ENCODE measurements at places on chromosomes 11 and 22.

GRCh38 chr11:95514416-95515110 is 275.0 kb downstream of the FAM76B start:
- no peak for DNase-seq

DNA sequence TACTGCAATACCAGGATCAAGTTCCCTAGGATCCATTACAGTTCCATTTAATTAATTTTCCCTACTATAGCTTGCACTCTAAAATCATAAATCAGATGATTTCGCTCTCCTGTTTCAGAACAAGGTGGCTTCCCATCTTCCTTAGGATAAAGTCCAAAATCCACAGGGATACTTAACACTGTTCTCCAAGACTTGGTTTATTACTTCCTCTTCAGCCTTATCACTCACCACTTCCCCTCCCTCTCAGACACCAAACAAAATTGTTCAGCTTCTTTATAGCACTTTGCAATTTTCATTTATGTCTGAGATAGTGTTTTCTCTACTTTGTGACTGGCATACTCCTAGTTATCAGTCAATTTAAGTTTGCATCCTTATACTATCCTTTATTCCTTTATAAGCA is 124.6 kb downstream of the GRIA4 start:
- no peak for DNase-seq

GRCh38 chr11:134294664-134295063 is 18.5 kb downstream of the GLB1L3 start:
- DNase-seq = no peak

- no peak for DNase-seq
Measured at GRCh38 chr11:98600103-98600502, 420.6 kb upstream of the CNTN5 start.

GRCh38 chr11:444396-445144 is 2.8 kb upstream of the ANO9 start:
- no peak for DNase-seq

- DNase-seq = no peak
Measured at GRCh38 chr11:2575591-2576051, 124.2 kb downstream of the KCNQ1OT1 start.

DNA sequence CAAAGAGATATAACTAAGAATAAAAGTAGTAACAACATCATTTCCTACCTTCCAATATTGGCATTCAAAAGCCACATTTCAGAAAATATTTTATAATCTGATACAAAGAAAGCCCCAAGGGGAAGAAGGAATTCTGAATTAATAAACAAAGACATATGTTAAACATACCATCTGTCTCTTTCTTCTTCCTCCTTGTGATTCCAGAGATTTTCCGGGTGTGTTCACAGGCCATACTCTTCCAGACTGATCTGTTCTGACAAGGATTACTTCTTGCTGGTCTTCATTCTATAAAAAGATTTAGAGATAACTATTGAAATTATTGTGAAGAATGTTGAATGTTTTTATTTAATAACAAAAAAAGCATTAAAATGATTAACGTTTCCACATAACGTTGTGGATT is 65.0 kb downstream of the CWF19L2 start:
- DNase-seq = no peak

GRCh38 chr11:14386895-14387480 is 28.0 kb upstream of the RRAS2 start:
- no peak for DNase-seq

GRCh38 chr11:35153280-35153679 is 14.3 kb downstream of the CD44 start:
- DNase-seq = no peak

- DNase-seq = no peak
Measured at GRCh38 chr11:22879630-22880029, 19.4 kb upstream of the CCDC179 start.

DNA sequence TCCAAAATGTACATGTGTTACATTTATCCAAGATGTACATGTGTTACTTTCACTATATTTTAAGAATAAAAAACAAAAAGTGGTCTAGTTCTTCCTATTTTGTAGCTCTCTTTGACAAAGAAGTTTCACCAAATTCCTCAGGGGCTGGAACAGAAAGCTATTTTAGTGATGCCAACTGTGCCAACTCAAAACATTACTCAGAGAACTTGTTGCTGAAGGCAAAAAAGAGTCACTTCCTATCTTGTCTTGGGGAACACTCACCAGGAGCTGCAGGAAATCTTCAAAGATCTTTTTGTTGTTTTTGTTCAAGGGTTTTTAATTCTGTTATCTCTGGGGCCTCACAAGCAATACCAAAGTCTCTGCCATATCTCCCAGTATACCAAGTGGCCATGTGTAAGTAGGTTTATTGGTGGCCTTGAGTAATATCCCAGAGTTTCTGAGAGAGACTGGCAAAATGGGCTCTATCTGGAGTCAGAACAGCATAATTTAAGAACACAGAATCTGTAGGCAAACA is 13.6 kb upstream of the EED start:
- no peak for DNase-seq

GRCh38 chr11:102553835-102554282 is 23.3 kb upstream of the MMP7 start:
- DNase-seq = no peak

DNA sequence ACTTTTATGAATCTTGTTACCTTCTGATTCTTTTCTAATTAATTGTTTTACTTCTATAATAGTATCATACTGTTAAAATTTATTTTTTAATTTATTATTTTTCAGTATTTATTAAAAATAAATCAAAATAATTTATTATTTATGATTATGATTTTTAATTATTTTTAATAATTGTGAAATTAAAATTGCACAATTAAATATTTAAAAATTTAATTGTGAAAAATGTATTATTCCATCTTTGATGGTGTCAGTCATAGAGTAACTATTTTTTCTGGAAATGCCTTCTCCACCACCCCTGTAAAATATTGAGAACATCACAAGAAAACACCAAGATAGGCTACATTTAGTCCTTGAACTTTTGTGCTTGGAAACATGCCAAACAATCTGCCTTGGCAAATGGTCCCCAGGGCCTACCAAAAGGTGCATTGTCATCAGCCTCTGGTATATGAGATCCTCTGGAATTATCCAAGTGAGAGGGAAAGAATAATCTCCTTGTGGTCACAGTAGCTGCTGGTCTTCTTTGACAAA is at the start of gene OR8H2:
Gene OR8H2, plus strand, starts transcription at position 478 of the 528 bp plus-strand sequence. CDS start 1,356 bp downstream, outside the sequence.
- DNase-seq = no peak

- no peak for DNase-seq
Measured at GRCh38 chr11:73759610-73760134, 1.2 kb downstream of the RAB6A start.

DNA sequence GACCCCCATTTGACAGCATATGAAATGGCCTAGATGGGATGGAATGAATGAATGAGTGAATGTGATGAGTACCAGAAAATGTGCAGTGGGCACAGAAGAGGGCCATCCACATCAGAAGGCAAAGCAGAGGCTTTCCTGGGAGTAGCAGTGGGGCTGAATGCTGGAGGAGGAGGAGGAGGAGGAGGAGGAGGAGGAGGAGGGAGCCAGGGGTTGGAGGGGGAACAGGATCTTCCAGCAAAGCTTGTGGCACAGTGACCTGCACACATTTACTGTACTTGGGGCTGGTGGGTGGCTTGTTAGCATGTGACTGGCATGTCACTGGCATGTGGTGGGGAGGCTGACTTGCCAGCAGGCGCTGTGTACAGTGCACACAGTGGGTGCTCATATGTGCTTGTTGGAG is 9.5 kb downstream of the SEPTIN3 start:
- DNase-seq = no peak

GRCh38 chr11:128250482-128250881 is 336.9 kb downstream of the ETS1 start:
- DNase-seq = no peak

- DNase-seq = peak; percentile 41
Measured at GRCh38 chr11:123580557-123581275, 73.7 kb downstream of the SCN3B start.

DNA sequence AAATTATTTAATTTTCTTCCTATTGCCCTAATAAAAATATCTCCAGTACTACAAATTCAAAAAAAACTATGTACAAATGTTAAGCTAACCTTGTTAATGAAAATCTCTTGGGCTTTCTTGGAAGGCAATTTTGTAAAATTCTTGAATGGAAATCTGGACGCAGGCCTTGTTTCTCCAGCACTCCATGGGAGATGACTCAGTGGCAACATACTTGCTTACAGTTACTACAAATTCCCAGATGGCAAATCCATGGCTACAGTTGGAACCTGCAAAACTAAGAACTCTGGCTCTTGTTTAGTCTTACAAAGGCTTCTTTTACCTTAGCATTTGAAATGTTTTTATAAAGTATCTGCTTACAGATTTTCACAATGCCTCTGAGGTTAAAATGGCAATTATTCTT is 725.2 kb downstream of the DLG2 start:
- DNase-seq = no peak

GRCh38 chr11:9571071-9571762 is 2.3 kb upstream of the WEE1 start:
- no peak for DNase-seq

- DNase-seq = no peak
Measured at GRCh38 chr22:35033635-35034296, 32.2 kb upstream of the ISX start.

GRCh38 chr11:60116996-60117790 is 28.7 kb downstream of the MS4A2 start:
- DNase-seq = no peak

DNA sequence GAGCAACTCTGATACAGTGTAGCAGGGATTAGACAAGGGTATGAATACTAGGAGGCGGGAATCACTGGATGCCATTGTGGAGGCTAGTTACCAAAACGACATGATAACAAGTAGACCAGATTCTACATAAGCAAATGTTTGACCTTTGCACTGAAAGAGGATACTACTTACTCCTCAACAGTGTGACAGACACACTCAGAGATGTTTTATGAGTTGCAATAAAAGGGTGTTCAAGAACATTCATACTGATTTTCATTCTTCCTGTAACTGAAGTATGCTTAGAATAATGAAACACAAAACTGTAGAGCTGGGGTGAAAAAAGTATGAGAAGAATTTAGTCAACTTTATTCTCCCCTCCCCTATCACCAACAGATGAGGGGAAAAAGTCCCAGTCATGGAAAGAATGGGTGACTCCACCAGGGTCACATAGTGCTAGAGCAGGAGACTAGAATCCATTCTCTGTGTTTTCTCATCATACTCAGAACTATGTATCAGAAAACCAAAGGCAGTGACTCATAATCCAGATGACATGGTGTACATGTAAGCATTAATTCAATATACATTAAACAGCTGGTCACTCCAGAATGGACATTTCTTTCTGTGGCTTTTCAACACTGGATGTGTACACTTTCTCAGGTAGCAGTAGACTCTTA is 32.8 kb downstream of the ARHGAP20 start:
- DNase-seq = no peak

DNA sequence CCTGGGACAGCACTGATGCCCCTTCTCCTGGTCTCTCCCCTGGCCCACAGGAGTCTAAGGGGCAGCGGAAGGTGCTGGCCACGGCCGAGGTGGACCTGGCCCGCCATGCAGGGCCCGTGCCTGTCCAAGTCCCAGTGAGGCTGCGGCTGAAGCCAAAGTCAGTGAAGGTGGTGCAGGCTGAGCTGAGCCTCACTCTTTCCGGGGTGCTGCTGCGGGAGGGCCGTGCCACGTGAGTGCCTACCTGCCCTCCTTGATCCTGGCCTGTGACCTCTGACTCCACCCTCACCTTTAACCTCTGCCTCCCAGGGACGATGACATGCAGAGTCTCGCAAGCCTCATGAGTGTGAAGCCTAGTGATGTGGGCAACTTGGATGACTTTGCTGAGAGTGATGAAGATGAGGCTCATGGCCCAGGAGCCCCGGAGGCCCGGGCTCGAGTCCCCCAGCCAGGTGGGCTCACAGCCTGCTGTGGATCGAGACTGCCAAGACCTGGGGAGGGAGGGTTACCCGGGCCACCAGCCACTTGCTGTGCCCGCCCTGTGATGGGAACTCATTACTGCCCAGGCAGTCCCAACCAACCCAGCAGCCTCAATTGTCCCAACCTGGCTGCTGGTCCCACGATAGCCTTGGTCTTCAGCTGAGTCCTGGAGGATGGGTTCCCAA is 4.3 kb downstream of the EHBP1L1 start:
- no peak for DNase-seq

DNA sequence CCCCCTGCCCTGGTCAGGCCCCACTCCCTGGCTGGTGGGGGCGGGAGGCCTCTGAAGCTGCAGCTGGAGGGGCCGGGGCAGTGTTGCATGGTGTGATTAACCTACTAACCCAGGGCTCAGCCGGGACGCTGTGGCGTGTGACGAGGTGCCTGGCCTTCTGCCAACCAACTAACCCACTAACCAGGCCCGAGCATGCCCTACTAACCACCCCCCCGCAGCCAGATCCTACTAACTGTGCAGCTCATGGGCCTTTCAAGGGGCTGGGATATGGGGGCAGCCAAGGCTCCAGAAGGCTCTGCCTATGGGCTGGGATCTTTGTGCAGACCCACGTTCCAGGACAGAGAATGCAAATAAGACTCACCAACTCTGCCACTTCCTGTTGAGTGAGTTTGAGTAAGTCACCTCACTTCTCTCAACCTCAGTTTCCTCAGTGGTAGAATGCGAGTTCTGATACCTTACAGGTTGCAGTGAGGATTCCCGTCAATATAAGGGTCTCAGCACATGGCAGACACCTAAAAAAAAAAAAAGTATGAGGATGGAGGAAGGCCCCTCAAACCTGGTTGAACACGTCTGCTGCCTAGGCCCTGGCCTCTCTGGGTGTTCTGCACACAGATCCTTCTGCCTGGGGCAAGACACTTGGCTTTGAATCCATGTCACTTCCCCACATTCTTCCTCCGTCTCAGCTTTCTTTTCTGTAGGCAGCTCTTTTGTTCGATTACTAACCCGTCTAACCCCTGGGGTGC is 14.1 kb downstream of the MIAT start:
- DNase-seq = peak; percentile 63

- DNase-seq = no peak
Measured at GRCh38 chr11:638631-639331, 1.7 kb downstream of the DRD4 start.

GRCh38 chr11:69024509-69024908 is 11.5 kb upstream of the MRGPRF start:
- no peak for DNase-seq

GRCh38 chr11:33065445-33066178 is 26.2 kb downstream of the TCP11L1 start:
- peak; percentile 53 for DNase-seq

GRCh38 chr11:61349189-61349751 is 12.4 kb downstream of the CYB561A3 start:
- DNase-seq = no peak

- no peak for DNase-seq
Measured at GRCh38 chr22:42990131-42990838, 24.7 kb downstream of the PACSIN2 start.

DNA sequence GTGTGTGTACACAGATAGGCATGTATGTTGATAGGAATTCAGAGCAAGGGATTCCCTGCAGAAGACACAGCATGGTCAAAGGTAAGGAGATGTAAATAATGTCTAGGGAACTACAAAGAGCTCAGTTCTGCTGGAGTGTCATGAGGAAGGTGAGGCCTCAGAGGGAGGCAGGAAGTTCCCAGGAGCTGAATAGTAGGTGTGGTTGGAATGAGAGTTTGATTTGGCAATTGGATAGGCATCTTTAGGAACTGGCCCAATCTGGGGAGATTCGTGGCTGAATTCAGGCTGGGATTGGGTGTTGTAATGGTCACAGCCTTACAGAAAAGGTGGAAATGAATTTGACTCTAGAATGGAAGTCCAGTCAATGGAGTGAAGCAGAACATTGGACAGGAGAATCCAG is 123.6 kb upstream of the TIMP3 start:
- DNase-seq = no peak
